ENCODE measurements at places on chromosomes 12 and 14. TPM values are rescaled to one million over a fixed set of nuclear protein-coding genes. Genes with fewer than 3 reads are reported as not detected.

DNA sequence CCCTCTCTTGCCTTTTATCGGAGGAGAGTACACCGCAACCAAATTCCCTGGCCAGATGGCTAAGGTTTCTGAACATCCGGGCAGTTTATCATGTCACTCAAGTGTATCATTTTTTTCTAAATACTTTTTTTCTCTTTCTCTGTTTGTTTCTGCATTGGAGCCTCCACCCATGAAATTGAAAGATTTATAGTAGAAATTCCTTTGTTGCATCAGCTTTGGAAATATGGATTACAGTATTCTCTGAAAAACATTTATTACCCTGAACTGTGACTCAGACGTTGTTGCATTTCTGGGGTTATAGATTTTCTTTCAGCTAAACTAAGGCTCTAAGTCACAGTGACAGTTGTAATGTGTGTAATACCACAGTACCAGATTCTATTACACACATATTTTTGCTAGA, 187.0 kb downstream of the SPTSSA start:
- no peaks in the 10 kb centered on the region for H3K27me3 ChIP-seq
- H3K4me1 ChIP-seq = peaks cover 12% of the 10 kb centered on the region
- DNase-seq = no peak
- H3K4me3 ChIP-seq = no peak overlapping the region
- no peaks in the 10 kb centered on the region for H3K36me3 ChIP-seq

DNA sequence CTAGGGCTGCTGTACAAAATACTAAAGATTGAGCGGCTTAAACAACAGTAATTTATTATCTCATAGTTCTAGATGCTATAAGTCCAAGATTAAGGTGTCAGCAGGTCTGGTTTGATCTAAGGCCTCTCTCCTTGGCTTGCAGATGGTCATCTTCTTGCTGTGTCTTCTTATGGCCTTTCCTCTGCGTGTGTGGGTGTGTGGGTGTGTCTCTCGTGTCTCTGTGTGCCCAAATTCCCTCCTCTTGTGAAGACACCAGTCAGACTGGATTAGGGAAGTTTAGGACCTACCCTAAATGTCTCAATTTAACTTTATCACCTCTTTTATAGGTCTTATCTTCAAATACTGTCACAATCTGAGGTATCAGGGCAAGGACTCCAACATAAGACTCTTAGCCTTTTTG, 28.3 kb downstream of the DDHD1 start:
- no peak for DNase-seq
- H3K4me1 ChIP-seq = peaks cover 3% of the 10 kb centered on the region
- no peaks in the 10 kb centered on the region for H3K27me3 ChIP-seq
- peaks cover 6% of the 10 kb centered on the region for H3K36me3 ChIP-seq
- no peak overlapping the region for H3K27ac ChIP-seq

Gene RILPL2
- total RNA-seq = 2.8 TPM

- no peaks in the 10 kb centered on the region for H3K4me1 ChIP-seq
- no peak overlapping the region for H3K27ac ChIP-seq
- peaks cover 10% of the 10 kb centered on the region for H3K27me3 ChIP-seq
- DNase-seq = no peak
- H3K36me3 ChIP-seq = no peaks in the 10 kb centered on the region
- no peak overlapping the region for H3K4me3 ChIP-seq
These were observed 22.7 kb upstream of the PPP2R5C start for GRCh38 chr14:101738703-101739320.

Gene ABCC9
- total RNA-seq = 0.16 TPM

Gene MYO1H
- 0.51 TPM for total RNA-seq

DNA sequence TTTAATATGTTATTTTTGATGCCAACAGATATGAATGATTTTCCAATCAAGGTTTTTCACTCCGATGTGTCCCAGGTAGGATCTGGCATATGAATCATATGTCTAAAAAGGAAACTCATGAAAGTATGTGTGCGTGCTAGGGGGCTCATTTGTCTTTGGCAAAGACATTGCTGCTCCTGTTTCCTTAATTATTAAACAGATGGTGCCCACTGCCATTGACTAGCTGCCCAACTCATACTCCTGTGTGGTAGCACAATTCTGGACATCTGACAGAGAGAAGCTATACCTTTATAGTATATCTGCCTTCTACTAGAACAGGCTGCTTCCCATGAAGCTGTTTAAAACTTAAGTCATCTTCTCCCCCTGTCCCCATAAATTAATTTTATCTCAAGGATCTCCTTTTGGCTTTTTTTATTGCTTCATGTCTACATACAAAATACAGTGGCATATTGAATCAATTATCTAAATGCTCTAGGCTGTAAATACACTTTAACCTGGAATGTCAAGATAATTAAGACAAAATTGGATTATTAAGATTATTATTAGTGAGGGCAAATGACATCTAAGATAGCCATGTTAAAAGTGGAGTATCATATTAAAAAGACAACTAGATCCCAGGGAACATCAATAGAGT, 1.4 kb upstream of the PDE3A start:
- no peaks in the 10 kb centered on the region for H3K36me3 ChIP-seq
- H3K27me3 ChIP-seq = no peaks in the 10 kb centered on the region
- H3K27ac ChIP-seq = no peak overlapping the region

Gene GALNT9
- total RNA-seq = 0.36 TPM
